Left hindlimb (tissue), 1 donor: ENCODE measurements at places on chromosomes 5 and 9.

DNA sequence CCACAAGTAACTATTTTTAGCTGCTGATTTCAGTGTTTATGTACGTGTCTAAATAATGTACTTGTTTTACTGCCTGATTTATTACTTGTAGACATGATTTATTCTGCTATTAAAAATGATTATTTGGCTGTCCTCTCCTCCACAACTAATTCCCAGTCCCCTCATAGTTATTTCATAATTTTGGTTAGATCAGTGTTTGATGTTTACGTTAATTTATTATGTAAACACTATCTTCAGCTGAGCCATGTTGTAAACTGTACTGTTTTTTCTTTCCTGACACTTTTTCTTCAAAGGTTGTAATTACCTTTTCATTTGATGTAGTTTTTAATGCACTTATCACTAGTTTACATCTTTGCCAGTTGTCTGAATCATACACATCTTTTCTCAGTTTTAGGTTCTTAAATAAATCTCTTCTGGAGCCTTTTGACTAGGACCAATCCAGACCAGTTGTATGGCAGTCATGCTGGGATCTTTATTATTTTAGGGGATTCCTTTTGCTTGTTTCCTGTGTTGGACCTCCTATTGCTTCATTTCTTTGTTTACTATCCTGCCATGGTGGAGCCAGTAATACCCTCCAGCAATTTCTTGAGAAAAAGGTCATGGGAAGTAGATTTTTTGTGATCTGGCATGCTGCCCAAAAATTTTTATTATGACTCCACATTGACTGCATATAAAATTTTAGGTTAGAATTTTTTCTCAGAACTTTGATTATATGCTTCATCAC is 16.1 kb downstream of the AP3S1 start:
- DNase-seq: no peak

- DNase-seq: no peak
These were observed 124.3 kb downstream of the CCDC192 start for GRCh38 chr5:127827451-127827850.

DNA sequence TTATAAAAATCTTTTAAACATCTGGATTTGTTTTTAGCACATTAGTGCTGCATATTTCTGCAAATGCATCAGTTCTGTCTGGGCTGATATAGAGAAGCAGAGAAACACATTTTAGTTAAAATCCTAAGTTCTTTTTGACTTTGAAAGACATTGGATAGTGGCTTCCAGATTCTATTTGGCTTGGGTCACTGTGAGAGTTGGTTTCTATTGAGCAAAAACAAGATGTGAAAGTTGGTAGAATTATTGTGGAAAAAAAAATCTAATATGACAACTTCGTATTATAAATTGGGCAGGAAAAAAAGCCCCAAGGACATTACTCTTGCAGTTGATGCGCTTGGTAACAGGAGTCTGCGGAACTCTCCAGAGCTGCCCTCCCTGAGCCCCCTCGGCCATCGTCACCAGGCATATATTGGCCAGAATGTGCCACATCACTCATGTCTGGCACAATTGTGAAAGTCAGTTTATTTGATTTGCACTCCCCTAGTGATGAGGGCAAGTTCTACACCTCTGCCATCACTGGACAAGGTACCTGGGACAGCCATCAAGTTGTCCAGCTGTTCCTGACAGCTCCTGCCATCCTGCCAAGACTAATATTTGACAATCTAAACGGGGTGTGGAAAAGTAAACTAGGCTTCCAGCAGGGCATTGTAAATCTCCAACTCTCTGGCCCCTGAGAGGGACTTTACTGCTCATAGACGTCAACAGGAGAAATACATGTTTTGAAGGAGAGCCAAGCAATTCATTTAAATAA is 334.5 kb downstream of the TENT4A start:
- DNase-seq: peak; percentile 25

GRCh38 chr5:40356248-40356647 is 323.5 kb upstream of the PTGER4 start:
- DNase-seq: no peak

DNA sequence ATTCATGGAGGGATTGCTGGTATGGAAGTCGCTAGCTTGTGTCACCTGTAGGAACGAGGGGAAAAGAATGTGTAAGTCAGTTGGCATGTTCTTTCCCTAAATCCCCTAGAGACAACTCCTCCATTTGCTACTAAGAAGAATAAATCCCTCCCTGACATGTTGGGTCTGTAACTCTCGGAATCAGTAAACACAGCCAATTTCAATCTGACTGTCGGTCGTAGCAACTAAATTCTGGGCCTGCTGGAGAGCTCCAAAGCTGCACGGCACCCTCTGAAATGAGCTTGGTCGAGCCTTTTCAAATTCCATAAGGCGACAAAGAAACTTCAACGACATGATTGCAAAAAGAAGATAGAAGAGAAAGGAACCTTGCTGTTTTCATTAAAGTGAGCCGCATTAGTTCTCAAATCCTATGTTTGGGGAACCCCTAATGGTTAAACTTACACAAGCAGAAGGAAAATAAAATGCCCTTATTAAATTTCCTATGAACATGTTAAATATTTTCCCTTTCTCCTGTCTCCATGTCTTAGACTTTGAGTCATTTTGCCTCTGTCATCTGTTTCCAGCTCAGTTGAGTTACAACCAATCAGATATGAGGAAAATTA is 735.8 kb upstream of the WWC1 start:
- no peak for DNase-seq

- DNase-seq: no peak
These were observed 20.2 kb upstream of the WHRN start for GRCh38 chr9:114525513-114525912.

DNA sequence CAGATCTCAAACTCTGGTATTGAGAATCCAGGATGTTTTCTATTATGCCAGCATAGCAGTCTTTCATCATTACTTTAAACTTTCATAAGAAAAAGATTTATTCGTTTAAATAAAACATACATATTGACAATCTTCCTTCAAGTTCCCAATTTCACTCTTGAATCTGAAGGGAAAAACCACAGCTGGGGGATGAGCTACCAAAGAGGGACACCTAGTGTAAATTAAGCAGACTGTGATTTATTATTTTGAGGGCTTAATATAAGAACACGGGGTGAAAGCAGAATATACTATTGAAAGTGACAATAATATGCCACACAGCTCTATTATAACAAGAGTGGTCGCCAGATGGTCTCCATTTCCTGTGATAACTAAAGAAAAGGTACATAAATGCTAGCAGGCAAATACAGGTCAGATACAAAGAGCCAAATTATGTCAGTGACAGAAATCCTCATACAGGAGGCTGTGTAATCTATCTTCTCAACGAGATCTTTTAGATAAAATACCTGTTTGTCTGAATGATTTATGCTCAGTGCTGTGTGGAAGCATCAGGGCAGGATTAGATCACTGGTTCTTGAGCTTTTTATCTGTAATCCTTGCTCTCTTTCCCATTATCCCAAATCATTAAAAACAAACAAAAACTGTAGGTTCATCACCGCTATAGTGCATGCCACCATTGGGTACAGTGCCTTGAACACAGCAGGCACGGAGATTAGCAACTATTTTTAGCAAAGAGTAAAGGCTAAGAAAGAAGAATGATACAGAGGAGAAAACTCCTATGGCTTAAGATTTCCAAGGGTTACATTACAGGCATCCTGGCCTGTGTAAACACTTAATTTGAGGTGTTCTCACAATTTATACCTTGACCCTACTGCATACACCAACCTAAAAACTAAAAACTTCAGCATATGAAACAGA is 116.6 kb downstream of the DROSHA start:
- DNase-seq: no peak

GRCh38 chr5:87313216-87313615 is 45.5 kb downstream of the RASA1 start:
- no peak for DNase-seq

DNA sequence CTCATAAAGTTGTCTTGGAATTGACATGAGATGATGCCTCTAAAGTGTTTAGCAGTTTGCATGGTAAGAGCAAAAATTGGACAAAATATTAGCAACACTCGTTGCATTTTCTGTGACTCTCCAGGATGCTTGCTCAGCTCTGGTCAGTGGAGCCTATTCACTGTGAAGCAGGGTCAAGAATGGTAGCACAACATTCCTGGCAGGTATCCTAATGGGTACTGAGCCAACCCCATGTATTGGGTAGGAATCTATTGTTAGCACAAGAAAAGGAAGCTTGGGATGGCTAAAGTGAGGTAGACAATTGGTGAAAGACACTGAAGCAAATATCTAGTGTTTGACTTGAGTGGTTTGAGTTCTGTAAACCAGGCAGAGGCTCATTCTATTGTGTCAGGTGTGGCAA is 10.4 kb upstream of the ACTBL2 start:
- DNase-seq: no peak

GRCh38 chr9:120925535-120926396 is 830 bp downstream of the TRAF1 start:
- DNase-seq: no peak

- peak; percentile 34 for DNase-seq
These were observed 1.4 kb downstream of the GNAQ start for GRCh38 chr9:78030296-78030552.

GRCh38 chr9:97889941-97890887 is 32.1 kb downstream of the TRMO start:
- DNase-seq: no peak

- DNase-seq: no peak
These were observed 266.7 kb downstream of the NSG2 start for GRCh38 chr5:174312270-174312617.

DNA sequence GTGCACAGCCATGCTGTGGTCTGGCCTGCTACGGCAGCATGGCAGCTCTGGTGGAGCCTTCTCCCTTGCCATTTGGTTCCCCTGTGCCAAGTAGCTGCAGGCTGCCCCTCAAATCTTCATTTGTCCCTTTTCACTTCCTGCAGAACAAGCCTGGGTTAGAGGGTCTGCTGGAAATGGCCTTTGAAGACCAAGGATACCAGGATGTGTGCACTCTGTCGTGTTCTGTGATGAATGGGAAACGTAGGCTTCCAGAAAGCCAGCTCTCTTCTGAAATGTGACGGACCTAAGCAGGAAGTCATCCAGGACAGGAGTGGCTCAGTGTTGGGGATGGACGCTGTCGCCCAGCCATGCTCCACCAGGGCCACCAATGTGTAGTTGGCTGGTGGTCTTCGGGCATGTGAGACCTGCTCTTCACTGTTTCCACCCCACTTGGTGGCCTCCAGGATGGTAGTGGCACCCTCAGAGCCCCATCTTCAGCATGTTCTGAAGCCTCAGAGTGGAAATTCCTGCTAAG is 3.4 kb upstream of the POMT1 start:
- no peak for DNase-seq
